GM04504 (cell line): ENCODE measurements at places on chromosomes 6 and 20.

GRCh38 chr20:7195704-7196103 is 428.2 kb downstream of the BMP2 start:
- DNase-seq: peak; percentile 5

DNA sequence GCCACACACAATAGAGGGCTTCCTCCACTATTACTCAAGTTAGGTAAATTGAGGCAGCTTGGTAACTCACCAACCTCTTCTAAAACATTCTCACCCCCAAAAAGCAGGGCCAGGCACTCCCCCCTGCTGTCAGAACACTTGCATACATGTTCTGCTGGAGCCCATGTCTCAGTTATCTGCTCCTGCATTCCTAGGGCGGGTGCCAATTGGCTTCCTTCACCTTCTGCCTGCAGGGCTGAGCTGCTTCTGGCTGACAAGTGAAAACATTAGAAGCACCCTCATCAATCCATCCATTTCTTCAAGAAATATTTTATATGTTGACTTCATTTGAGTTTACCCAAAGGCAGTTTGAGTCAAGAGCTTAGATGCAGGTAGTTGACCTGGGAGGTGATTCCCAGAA is 4.5 kb upstream of the ENTPD6 start:
- DNase-seq: no peak

DNA sequence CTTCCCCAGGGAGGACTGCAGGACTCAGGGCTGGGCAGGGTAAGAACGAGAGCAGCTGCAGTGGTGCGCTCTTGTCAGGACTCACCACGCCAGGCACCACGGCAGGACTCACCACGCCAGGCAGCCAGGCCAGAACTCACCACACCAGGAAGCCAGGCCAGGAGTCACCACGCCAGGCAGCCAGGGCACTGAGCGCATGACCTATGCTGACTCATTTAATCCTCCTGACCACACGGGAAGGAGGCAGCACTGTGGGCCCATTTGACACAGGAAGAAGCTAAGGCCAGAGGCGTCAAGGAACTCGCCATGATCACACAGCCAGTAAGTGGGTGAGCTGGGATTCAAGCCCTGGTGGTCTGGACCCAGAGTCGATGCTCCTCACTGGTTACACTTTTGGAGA is 189.3 kb downstream of the PREX1 start:
- DNase-seq: peak; percentile 17

DNA sequence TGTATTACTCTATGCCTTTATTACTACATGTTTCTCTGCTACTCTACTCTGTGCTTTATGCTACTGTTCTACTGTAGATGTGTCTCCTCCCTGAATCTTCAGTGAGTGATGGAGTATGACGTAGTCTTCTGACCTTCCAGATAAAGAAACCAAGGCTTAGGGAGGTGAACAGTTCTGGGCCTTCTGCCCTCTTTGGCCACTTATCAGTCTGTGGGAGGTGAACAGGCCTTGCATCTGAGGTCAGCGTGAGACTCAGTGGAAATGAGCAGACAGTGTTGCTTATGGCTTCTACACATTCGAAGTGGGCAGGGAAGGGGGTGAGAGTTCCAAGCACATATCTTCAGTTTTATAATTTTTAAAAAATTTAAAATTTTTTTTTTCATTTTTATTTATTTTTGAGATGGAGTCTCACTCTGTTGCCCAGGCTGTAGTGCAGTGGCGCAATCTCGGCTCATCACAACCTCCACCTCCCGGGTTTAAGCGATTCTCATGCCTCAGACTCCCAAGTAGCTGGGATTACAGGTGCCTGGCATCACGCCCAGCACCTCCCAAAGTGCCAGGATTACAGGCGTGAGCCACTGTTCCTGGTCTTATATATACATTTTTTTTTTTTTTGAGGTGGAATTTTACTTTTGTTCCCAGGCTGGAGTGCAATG is 24.2 kb downstream of the MYBL2 start:
- DNase-seq: no peak

- no peak for DNase-seq
These were observed 448.7 kb upstream of the JARID2 start for GRCh38 chr6:14796974-14797762.

GRCh38 chr6:74742793-74743508 is 462.9 kb downstream of the COL12A1 start:
- no peak for DNase-seq

DNA sequence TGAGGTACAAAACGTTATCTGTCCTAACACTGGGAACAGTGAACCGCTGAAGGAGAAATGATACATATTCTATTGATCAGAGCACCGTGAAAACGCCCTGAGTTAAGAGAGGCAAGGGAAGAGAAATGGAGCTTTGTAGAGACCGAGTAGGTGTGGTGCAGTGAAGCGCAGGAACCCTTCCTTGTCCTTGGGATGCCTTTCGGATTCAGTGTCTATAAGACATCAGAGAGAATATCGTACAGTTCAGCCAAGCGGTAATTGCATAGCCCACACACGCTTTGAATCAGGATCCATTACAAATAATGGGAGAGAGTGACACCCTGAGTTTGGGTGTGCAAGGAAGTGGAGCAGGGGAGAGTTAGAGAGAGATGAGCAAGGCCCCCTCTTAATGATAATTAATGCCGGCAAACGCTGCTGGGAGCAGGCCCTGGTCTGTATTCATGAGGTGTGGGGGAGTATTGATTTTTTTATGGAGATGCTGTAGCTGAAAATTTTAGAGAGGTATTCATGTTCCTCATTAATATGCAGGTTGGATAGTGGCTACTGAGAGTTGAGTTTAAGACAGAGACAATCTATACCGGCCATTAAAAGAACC is 20.7 kb downstream of the NOX3 start:
- no peak for DNase-seq
